ENCODE measurements at places on chromosomes 1 and 21. TPM values are rescaled to one million over a fixed set of nuclear protein-coding genes. Genes with fewer than 3 reads are reported as not detected.

Gene MIXL1
- not detected for total RNA-seq

Gene SIPA1L2
- 5.1 TPM for total RNA-seq

Gene UBXN10
- total RNA-seq = under 0.01 TPM

Gene TPTE
- total RNA-seq = not detected

Gene CFHR3
- not detected for total RNA-seq

Gene NBPF6
- total RNA-seq = not detected

Gene S1PR1
- 3.1 TPM for total RNA-seq

Gene BSND
- total RNA-seq = not detected

Gene KCNN3
- total RNA-seq = 0.28 TPM

Gene PANK4
- total RNA-seq = 26.6 TPM

Gene CNTN2
- under 0.01 TPM for total RNA-seq

Gene INSRR
- not detected for total RNA-seq

Gene SLAMF6
- not detected for total RNA-seq

Gene TBX19
- 1.1 TPM for total RNA-seq
